GM06990 (cell line): ENCODE measurements at places on chromosomes 7 and 10.

DNA sequence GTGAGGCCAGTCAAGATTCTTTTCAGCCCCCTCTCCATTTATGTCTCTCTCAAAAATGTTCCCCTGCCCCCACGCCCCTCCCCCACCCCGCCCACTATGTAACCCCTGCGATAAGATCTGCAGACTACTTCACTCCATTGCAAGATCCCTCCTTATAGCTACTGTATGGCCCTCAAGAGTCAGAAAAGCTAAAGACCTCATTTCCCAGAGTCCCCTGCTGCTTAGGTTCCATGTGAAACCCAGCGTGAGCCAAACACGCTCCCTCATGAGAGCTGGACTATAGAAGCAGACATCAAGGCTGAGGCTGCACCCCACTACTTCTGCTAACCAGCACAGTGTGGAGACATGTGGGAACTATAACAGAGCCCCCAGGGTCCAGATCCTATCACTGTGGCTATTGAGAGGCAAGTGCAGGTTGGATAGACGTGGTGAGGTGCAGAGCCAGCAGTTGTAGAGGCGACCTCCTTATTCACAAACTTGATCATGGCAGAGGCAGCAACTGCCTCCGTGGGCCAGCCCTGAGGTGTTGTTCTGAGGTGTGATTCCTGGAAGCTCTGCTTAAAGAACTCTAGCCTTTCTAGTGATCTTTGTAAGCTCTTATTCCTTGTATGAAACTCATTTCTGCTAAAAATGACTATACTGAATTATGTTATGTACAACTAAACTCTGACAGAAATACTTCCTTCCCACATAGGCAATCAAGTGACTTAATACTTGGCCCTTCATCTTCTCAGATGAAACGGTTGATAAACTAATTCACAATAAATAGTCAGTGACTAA lies 117.0 kb upstream of the ARID5B start:
- no peak for DNase-seq

- no peak for DNase-seq
Observed at GRCh38 chr10:77643795-77644468, 6.3 kb upstream of the KCNMA1 start.

DNA sequence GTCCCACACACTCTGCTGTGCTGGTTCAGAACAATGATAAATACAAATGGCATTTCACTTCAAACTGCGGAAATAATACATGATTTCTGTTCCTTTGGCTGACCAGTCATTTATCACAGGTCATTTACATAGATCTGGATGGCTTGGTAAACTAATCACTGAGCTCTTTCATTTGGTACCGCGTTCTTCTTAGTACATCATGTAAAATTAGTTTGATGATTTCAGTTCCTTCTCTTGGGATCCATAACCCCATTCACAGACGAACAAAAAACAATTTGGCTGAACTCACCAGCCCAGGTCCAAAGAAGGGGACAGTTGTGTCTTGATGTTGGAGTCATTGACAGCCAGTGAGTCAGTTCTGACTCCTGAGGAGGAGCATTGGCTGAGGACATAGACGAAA lies 689.8 kb downstream of the INHBA start:
- DNase-seq = no peak

DNA sequence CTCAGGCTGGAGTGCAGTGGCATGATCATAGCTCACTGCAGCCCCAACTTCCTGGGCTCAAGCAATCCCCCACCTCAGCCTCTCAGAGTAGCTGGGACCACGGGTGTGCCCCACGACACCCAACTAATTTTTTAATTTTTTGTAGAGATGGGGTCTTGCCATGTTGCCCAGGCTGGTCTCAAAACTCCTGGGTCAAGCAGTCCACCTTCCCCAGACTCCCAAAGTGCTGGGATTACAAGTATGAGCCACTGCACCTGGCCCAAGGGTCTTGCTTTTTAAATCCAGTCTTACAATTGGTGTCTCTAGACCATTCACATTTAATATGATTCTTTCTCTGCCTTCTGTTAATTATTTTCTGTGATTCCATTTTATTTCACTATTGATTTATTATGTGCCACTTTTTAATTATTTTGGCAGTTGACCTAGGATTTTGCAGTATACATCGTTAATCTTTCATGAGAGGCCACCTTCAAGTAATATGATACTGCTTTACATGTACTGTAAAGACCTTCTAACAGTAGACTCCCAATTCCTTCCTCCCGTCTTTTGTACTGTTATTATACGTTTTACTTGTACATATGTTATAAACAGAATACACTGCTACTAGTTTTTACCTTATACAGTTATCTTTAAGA lies 18.7 kb downstream of the MMP21 start:
- no peak for DNase-seq

DNA sequence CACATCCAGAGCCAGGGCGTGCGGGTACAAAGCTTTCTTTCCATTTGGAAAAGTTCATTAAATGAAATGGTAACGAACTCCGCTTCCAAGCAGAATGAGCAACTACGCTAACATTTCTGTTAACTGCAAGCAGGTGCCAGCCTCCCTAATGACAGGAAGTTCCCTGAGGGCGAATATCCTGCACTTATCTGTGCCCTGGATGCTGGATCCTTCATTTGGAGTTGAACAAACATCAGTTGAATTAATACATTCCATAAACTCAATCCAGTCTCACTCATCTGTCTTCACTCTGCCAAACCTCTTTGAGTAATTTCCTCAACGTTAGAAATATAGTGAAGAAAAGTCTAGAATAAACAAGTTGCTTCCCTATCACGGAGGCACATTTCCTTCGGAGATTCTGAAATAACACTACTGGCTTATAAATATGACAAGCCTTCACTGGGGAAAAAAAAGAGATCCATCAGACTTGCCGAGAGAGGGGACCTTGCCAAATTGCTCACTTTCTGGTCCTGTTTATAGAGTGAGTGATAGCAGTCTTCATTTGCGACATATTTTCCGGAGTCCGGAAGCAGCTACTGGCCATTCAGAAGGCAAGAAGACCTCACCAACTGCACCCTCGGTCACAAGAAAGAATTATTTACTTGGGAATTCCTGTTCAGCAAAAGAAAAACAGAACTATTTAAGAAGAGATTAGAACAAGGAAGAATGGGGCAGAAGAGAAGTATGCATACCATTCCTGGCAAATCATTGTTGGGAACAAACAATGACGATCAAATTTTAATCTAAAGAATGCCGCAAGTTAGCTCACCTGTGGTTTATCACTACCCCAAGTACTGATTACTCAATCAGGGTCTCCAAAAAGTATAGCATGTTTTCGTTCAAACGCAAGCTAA lies 196.4 kb downstream of the FAM107B start:
- DNase-seq = no peak

DNA sequence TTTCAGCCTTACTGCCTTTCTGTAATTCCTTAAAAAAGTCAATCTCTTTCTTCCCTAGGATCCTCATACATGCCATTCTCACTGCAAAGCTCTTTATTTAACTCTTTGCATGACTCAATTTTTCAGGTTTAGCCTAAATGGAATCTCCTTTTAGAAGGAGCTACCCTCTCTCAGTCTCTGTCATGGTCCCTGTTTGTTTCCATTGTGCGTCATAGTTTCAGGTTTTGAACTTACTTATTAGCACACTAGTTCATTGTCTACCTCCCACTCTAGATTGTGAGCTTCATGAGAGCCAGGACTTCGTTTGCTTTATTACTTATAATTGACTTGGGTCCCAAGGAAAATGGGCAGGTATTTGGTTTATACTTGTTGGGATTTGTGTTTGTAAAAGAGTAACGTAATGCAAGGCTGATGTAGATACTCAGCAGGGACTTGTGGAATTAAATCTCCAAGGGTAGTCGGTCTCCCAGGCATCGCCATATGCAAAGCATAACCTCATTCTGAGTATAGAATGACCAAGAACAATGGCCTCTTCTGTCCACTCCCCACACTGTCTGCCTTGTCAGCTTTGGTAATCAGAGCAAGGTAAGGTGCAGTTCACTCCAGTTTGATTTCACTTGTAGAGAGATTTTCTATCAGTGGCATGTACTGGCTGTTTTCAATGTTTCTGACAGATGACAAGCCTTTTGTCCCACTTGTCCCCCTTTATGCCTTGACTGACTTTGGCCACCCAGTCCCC lies 252.0 kb downstream of the SORCS3 start:
- DNase-seq = no peak

DNA sequence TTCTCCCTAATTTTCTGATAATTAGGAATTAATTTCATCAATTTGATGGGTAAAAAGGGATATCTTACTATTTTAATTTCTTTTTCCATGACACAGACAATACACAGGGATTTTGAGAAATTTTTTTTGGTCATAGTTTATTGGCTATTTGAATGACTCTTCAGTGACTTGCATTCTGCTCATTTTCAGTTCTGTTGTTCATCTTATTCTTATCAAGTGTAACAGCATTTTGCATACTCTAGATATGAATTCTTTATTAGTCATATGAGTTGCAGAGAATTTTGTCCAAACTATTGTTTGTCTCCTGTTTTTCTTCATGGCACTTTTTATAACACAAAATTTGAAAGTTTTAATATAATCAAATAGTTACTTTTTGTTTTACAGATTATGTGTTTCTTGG lies 41.7 kb downstream of the MKLN1 start:
- DNase-seq = no peak

DNA sequence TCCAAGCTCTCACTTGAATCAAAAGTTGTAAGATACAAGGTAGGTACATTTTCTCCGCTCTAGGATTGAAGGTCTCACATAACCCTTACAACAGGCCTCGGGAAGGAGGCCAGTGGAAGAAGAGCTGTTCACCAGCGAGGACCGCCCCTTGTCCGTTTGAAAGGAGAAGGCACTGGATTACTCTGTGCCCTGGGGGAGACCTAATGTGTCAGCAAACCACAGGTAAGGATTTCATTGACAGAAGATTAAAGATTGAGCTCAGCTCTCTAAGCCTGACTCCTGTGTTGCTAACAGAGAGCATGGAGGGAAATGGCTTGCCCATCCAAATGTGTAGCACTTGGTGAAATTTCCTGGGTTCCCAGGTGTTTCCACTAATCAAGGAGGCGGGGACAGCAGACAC lies 81.2 kb downstream of the SLC16A9 start:
- DNase-seq = no peak

DNA sequence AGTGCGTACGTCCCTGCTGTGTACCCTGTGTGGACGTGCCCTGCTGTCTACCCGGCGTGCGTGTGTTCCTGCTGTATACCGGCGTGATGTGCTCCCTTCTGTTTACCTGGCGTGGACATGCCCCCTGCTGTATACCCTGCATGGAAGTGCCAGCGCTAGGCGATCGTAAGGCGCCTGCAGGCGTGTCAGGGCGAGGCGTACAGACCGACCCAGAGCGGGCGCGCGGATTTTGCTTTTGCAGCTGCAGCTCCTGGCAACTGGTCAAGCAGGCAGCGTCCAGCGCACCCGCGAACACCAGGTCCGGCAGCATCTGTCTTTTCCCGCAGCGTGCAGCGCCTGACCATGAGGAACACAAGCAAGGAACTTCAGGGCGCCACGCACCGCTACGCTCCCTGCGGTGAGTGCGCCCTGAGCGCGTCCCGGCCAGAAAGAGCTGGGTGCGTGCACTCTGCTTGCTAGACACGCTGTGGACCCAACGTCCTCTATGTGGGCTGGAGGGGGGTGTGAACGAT lies 680 bp downstream of the C7orf57 start:
- peak; percentile 14 for DNase-seq

- no peak for DNase-seq
Observed at GRCh38 chr10:98332623-98333269, 64.8 kb upstream of the LOXL4 start.

GRCh38 chr10:108358912-108359311 lies 1194.4 kb upstream of the SORCS1 start:
- DNase-seq = no peak

GRCh38 chr7:22404421-22405023 lies 47.6 kb upstream of the RAPGEF5 start:
- no peak for DNase-seq

DNA sequence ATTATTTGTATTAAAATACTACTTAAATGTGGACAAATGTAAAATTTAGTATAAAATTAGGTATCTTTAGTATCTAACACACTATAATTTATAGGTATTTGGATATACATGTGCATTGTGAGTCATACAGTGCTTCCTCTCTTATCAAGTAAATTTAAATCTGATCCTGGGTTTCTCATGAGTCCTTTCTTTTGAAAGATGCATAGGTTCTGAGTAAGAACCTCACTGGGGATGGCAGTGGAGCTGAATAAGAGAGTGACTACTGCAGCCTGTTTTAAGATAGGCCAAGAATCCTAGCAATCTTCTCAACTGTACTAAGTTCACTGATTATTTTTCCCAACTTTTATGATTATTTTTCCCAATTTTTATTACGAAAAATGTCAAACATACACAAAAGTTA lies 16.2 kb downstream of the CEP55 start:
- no peak for DNase-seq

DNA sequence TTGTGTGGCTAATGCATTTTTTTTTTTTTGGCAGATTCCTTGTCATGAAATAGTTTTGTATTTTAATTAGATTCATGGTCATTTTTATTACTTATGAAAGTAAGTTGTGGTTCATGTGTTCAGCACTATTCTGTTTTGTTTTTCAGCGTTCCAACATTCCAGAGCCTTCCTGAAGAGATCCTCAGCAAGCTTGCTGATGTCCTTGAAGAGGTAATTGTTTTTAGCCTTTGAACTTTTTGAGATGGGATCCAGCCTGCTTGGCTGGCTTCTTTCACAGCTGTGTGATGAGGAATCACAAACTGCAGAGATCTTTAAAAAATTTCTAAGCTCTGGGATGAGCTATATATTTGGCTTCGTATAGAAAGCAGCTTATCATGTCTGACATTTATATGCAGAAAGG lies 208.0 kb upstream of the CSTF2T start:
- no peak for DNase-seq

- DNase-seq = no peak
Observed at GRCh38 chr7:151736403-151736909, 140.5 kb downstream of the PRKAG2 start.
